ENCODE measurements at places on chromosomes 16 and 17.

- DNase-seq = no peak
These were observed 10.0 kb upstream of the CYTH1 start for GRCh38 chr17:78791840-78792709.

GRCh38 chr16:15757630-15758251, 99.1 kb downstream of the MYH11 start:
- no peak for DNase-seq

GRCh38 chr16:85173981-85174751, 61.9 kb upstream of the CIBAR2 start:
- peak; percentile 97 for DNase-seq

GRCh38 chr17:78995022-78995760, 14.4 kb downstream of the CANT1 start:
- peak; percentile 49 for DNase-seq

GRCh38 chr16:76195056-76195455, 82.1 kb upstream of the CNTNAP4 start:
- DNase-seq = no peak

DNA sequence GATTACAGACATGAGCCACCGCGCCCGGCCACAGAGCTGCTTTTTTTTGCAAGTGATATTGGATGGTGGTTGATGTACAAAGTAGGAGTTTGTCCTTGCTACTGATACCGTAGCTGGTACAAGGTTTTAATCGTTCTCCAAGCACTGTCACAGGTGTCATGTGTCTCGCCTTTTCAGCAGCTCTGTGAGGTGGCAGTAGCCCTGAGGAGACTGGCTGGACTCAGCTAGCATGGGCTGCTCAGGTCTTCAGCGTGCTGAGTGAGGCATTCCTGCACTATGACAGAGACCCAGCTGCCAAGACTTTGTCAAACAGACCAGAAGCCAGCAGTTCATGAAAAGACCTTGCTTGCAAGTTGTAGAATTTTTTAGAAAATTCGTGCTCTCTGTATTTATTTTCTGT, 7.2 kb downstream of the WWOX start:
- peak; percentile 62 for DNase-seq

DNA sequence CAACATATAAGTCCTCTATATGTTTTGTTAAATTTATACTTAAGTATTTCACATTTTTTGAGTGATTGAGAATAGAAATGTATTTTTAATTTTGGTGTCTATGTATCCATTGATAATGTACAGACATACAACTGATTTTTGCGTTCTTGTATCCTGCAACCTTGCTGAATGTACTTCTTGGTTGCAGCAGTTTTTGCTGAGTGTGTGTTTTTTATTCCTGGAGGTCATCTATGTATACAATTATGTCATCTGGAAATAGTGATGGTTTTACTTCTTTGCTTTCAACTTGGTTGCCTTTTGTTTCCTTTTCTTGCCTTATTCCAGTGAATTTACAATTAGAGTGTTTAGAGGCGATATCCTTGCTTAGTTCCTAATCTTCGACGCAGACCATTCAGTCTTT, 67.5 kb upstream of the NETO2 start:
- DNase-seq = no peak
